Panc1 (cell line): ENCODE measurements at places on chromosomes 13 and 19.

DNA sequence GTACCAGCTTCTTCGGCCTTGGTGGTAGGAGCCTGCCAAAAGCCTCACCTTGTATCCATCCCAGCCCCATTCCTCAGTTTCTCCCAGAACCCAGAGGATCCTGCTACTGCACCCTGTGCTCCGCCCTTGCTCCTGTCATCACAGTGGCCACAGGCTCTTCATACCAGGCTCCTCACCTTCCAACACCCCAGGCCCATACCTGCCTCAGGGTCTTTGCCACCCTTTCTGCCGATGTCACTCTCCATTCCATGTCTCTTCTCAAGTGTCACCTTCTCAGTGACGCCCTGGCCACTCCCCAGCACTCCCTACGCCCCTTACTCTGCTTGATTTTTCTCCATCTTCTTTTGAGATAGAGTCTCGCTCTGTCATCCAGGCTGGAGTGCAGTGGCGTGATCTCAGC lies 2.0 kb upstream of the SRRM5 start:
- DNase-seq = no peak

DNA sequence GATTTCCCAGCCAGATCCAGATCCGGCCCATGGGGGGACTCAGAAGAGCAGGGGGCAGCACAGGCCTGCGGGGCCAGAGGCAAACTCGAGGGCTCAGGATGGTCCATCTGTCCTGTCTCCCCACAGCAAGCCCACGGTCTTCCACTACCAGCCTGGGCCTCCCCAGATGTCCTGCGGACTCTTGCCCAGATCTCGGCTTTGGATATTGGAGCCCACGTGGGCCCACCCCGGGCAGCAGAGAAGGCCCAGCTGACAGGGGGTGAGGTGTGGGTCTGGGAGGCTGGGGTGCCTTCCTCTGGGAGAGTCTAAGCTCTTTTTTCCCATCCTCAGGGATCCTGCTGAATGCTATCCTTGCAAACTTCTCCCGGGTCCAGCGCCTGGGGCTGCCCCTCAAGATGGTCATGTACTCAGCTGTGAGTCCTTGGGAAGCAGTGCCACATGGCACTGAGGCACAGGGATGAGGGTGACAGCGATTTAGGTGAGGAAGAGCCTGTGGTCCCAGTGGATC lies 3.4 kb downstream of the ACP4 start:
- DNase-seq = no peak

- DNase-seq = no peak
Observed at GRCh38 chr13:67306742-67307141, 76.6 kb upstream of the PCDH9 start.

DNA sequence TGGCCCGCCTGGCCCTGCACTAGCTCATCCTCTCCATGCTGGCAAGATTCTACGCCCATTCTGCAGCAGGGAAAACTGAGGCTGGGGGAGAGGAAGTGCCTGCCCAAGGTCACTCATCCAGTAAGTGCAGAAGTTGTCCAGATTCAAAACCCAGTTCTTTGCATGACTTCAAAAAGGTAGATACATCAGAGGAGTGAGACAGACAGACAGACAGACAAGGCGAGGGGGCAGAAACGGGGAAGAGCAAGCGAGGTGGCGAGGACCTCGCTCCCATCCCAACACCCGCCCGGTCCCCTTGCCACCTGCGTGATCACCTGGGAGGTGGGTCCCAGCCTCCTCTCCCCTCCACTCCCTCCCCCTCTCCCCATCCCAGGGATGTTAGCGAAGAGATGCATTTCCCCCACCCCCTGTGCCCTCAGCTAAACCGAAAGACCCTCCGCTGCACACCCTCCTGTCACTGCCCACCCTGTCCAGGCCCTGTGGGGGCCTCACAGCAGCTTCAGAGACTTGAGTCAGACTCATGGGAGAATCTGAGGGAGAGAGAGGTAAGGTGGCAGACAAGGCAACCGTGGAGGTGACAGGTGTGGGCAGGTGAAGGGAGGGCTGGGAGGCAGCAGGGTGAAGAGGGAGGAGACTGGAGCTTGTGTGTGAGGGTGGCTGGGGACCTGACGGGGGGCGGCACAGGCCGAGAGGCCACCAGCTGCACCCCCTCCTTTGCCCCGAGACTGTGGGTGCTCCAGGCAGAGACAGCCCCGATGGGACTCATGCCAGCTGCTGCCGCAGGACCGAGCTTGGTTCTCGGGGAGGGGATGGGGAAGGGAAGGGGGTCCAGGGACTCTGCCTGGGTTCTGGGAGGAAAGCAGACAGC lies 18.9 kb downstream of the LRRC4B start:
- no peak for DNase-seq

DNA sequence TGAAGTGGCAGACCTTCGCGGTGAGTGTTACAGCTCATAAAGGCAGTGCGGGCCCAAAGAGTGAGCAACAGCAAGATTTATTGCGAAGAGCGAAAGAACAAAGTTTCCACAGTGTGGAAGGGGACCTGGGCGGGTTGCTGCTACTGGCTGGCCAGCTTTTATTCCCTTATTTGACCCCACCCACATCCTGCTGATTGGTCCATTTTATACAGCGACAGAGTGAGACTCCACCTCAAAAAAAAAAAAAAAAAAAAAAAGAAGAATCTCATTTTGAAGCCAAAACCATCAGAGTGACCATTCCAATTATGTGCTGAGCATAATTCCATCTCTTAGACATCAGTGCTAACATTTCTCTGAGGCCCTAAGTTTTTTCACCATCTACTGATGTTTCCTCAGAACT lies 1.9 kb upstream of the ZNF552 start:
- no peak for DNase-seq

- no peak for DNase-seq
Observed at GRCh38 chr13:47628666-47629065, 372.4 kb downstream of the SUCLA2 start.

GRCh38 chr13:79455331-79455730 lies 25.6 kb upstream of the NDFIP2 start:
- no peak for DNase-seq

- DNase-seq = no peak
Observed at GRCh38 chr13:34637138-34637537, 304.9 kb upstream of the NBEA start.

DNA sequence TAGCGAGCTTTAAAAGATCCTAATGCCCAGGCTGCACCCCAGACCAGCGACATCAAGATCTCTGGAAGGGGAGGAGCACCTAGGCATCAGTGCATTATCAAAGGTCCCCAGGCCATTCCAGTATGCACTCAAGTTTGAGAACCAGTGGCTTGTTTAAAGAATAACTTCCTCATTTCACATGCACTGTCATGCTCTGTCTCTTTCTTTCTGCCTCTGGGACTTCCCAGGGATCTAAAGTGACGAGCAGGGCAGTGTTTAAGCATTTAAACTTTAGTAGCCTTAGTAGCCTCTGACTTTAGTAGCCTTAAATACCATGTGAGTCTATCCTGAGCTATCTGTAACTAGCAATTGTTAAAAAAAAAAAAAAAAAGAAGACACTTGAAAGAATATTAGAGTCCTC lies 8.9 kb upstream of the FARP1 start:
- no peak for DNase-seq

- no peak for DNase-seq
Observed at GRCh38 chr13:24203811-24204210, 43.3 kb downstream of the SPATA13 start.

DNA sequence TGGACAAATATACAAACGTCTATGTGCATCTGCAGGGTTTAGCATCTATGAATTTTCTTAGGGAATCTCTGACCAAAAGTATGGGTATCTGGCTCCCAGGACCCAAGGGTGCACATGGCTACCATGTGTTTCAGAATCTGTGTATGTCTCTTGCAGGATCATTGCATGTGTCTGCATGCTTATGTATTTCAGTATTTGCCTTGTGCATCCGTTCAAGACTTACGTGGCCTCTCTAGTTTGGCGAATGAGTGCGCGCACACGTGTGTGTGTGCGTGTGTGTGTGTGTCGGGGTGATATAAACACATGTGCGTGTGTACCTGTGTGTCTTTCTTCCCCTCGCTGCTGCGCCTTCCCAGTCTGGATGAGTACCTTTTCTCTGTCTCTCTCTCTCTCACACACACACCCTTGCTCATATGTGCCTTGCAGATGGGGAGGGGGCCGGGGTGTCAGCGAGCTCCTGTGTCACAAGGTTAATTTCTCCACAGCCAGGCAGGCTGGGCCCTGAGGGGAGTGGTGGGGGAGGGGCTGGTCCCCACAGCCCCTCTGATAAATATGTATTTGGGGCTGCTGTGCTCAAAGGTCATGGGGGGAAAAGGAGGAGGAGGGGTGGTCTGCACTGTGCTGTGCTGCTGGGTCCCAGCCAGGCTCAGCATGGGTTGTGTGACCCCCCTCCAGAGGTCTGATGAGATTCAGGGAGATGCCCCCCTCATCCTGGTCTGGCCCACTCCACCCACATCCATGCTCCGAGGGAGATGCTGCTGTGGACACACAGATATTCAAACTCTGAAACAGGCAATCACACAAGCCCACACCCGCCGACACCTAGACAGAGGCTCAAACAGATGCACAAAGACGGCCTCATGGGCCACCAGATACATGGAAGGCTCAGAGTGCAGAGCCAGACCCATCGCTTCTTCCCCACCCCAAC lies 37.5 kb upstream of the POU2F2 start:
- no peak for DNase-seq

GRCh38 chr13:100485265-100485664 lies 103.3 kb downstream of the GGACT start:
- no peak for DNase-seq

GRCh38 chr13:98072476-98072875 lies 70.4 kb upstream of the FARP1 start:
- no peak for DNase-seq

- no peak for DNase-seq
Observed at GRCh38 chr19:49362048-49362928, at the start of gene TEAD2. Gene TEAD2 (minus strand): TSS chr19:49362416. CDS start chr19:49360075, 2,341 bp downstream.

GRCh38 chr19:52785506-52785905 lies 1.1 kb downstream of the ZNF600 start:
- no peak for DNase-seq

- DNase-seq = peak; percentile 69
Observed at GRCh38 chr19:12564016-12564664, 12.9 kb upstream of the ZNF564 start.

GRCh38 chr13:66847541-66847940 lies 382.6 kb downstream of the PCDH9 start:
- no peak for DNase-seq

GRCh38 chr19:10690341-10690781 lies 10.9 kb upstream of the QTRT1 start:
- no peak for DNase-seq

DNA sequence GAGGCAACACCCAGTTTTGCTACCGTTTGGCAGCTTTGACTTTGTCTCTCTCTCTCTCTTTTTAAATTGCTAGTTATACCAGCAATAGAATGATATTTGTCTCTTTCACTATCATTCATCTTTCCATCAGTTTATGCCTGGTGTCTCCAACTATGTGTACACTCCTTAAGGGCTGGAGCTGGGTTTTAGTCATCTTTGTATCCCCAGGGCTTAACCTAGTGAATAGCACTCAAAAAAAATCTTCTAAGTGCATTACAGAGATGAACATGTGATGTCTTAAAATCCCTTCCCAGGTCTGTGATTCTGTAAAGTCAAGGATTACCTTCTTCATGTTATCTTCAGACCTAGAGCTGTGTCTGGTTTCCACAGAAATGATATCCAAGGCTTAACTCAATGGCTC lies 7.8 kb upstream of the UBL3 start:
- DNase-seq = no peak

DNA sequence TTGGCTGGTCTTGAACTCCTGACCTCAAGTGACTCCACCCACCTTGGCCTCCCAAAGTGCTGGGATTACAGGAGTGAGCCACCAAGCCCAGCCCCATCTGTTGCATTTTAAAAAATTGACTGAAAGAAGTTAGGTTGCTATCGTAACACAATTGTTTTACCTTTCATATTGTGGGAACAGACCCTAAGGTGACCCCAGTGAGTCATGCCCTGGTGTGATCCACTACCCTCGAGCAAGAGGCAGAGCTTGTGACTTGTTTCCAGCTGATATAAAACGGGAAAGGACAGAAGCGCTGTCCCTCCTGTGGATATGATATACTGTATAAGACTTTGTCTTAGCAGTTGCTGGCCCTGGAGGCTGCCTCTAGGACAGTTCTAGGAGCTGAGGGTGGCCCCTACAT lies 308.6 kb downstream of the HS6ST3 start:
- DNase-seq = no peak

DNA sequence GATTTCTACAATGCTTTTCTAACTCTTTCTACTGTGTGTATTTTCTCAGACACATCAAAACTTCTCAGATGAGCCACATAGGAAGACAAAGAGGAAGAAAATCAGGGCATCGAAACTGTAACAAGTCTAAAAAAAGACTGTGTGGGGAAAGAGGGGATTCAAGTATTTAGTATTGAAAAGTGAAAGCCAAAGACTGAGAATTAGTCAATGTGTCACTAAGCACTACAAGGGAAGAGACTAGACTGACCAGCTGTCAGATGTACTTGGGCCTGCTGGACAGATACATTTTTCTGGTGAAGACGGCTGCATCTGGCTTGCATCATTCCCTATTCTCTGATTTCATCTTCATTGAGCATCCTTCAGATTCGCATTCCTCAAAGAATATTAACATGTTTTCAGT lies 25.4 kb downstream of the COMMD6 start:
- DNase-seq = no peak

GRCh38 chr19:53896682-53897081 lies 12.4 kb upstream of the CACNG7 start:
- DNase-seq = no peak

DNA sequence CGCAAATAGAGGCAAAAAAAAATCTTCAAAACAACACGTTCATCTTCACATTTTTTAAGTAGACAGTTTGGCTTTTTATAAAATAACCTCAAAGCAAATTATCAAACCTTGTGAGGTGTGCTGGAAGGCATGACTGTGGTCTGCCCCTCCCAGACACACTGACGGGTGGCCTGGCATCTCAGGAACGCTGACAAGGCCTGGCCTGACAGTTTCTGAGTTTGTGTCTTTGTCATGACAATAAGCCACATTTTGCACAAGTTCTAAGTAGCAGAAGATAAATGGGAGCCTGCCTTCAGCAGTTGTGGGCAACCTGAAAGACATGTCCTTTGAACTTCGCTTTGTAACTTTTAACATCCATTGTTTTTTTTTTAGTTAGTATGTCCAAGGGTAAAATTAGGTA lies 38.5 kb downstream of the SOX21 start:
- DNase-seq = no peak

- DNase-seq = no peak
Observed at GRCh38 chr13:103810026-103810425, 743.8 kb upstream of the SLC10A2 start.

DNA sequence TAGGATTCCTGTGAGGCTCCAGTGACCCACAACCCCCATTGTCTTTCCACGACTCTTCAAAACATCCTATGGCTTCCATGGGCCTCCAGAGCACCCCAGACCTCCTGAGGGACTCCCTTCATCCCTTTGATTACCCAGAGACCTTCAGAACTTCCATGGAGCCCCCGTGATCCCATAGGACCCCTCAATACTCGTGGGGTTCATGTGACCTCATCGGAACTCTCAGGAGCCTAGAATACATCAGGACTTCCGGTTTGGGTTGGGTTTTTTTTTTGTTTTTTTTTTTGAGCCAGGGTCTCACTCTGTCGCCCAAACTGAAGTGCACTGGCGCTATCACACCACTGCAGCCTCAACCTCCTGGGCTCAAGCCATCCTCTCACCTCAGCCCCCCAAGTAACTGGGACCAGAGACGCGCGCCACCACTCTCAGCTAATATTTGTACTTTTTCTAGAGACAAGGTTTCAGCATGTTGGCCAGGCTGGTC lies 774 bp downstream of the ALDH16A1 start:
- DNase-seq = no peak

- DNase-seq = no peak
Observed at GRCh38 chr19:6740589-6741343, 1.3 kb downstream of the TRIP10 start.

GRCh38 chr13:58318495-58319167 lies 687.1 kb downstream of the PCDH17 start:
- no peak for DNase-seq
